ENCODE measurements at places on chromosomes 1 and 21.

GRCh38 chr1:89910268-89910667 is 84.6 kb upstream of the ZNF326 start:
- DNase-seq, result no peak

DNA sequence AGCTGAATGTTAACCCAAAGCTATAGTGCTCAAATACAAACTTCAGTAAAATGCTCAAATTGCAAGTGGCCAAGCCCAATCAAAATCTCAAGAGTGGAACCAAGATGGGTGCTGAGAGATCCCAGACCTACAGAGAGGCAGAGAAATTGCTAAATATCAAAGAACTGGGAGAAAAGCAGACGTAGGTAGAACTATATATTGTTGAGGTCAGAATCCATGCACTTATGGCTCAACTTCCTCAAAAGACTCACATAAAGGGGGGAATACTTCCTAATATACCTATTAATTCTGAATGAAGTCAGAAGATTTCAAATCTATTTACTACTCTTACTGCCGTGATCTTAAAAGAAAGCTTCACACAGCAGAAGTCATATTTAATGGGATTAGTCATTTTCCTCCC is 65.2 kb downstream of the PUM1 start:
- no peak for DNase-seq

- DNase-seq, result no peak
Measured at GRCh38 chr1:11494771-11495170, 15.8 kb downstream of the DISP3 start.

GRCh38 chr1:25729790-25730644 is 70.0 kb upstream of the SELENON start:
- DNase-seq, result peak; percentile 58

GRCh38 chr21:43919871-43920801 is 55.1 kb downstream of the AGPAT3 start:
- no peak for DNase-seq

DNA sequence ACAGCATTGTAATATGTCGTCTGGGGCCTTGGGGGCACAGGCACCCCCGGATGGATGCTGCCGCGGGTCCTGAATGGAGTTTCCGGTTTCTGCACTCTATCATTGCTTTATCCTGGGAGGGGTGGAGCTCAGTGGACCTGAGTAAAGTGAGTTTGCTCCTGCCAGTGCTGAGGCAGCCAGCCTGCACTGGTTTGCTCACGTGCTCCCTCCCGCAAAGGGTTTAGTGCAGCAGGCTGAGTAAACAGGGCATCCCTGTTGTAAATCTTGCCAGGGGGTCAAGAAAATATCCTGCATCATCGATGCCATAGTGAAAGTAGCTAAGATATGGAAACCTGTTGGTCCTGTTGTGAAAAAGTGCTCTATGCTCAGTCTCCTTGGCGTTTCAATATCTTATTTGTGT is 85.6 kb upstream of the BRINP3 start:
- DNase-seq, result no peak

- DNase-seq, result no peak
Measured at GRCh38 chr1:235307158-235308124, 20.5 kb downstream of the ARID4B start.

DNA sequence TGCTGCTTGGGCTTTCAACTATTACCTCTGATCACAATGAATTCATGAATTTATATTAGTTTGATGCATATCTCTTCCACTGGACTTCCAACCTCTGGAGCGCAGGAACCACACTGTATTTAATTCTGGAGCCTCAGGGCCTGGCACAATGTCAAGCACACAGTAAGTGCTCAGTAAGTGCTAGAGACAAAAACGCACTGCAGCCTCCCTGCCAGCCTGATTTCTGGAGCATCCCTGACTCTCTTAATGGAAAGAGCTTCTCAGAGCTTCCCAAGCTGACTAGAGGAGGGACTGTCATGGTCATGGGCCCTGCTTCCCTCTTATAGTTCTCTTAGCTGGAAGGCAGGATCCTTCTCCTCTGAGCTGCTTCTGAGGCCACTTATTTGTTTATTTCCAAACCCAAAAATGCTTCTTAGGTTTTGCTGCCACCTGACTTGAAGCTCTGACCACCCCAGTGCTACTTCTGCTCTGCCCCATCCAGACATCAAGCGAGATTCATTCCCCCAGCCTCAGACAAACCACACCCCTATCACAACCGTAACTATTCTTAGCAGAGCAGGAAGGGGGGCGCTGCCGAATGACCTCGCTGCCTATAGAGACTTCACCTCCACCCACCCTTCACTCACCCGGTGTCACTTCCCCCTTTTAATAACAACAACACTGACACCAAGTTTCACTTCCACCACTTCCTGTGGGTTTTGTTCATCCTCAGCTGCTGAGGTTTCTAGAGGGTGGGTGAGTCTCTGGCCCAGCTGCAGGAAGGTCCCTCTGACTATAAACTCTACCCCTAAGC is 33.6 kb downstream of the NUAK2 start:
- DNase-seq, result peak; percentile 100

All from NAMALWA (cell line).